ENCODE measurements at places on chromosomes 7 and 10.

GRCh38 chr10:22503315-22504088, 158.2 kb downstream of the SPAG6 start:
- DNase-seq: peak; percentile 60

- DNase-seq: peak; percentile 48
Measured at GRCh38 chr10:3468919-3469638, 296.5 kb upstream of the PITRM1 start.

GRCh38 chr10:34651416-34652195, 163.5 kb downstream of the PARD3 start:
- no peak for DNase-seq

DNA sequence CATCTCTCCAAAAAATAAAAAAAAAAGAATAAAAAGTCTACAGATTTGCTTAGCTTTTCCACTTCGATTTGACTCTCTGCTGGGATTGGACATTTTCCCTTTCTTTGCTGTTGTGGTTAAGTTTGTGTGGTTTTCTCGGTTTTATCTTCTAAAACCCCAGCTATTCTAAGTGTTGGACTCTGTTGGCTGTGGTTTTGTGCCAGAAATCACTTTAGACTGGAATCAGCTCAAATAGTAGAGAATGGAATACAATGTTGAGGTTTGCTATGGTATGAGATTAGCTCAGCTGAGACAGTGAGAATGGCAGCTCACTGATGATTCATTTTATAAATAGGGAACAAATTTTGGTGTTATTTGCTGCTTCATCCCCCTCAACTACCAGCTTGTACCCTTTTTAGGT, 116.0 kb downstream of the BUB3 start:
- DNase-seq: no peak

- no peak for DNase-seq
Measured at GRCh38 chr7:38182450-38182849, 4.4 kb downstream of the STARD3NL start.

DNA sequence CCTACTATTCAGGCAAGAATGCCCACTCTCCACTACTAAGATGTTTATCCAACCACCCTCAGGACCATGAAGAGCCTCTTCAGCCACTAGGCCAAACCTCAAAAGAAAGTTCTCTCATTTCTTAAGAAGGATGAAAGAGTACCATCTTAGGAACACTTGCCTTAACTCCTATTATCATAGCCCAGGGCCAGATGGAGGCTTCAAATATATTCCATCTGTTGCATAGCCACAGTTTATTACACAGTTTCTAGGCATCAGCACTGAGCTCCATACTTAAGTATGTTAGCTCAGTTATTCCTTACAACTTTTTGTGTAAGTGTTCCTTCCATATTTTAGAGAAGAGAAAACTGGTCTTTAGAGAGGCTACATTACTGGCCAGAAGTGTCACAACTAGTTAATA, 37.4 kb upstream of the YAE1 start:
- DNase-seq: no peak

DNA sequence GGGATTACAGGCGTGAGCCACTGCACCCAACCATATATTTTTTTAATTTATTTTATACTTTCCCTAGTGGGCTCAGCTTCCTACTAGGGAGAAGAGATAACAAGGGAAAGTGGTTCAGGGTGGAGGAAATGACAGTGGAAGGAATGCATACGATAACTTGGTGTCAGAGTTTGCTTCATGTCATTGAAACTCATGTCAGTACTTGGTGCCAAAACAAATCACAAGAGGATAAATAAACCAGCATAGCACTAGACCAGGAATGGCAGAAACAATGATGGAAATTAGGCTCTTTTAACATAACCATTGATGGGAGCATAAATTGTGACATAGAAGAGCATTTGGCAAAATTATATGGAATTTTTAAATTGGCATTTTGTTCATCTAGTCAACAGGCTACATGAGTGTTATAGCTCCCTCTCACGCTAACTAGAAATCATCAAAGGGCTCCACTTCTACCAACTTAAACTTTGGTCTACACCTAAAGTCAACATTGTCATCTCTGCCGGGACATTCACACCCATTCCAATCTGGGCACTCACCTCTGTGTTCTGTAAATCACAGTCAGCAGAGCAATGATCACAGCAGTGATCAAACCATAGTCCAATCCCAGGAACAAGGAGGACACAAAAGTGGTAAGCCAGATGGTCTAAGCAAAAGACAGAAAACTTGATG, 41.2 kb downstream of the PSMC2 start:
- DNase-seq: no peak

- no peak for DNase-seq
Measured at GRCh38 chr10:62467527-62467926, 93.4 kb downstream of the ZNF365 start.

DNA sequence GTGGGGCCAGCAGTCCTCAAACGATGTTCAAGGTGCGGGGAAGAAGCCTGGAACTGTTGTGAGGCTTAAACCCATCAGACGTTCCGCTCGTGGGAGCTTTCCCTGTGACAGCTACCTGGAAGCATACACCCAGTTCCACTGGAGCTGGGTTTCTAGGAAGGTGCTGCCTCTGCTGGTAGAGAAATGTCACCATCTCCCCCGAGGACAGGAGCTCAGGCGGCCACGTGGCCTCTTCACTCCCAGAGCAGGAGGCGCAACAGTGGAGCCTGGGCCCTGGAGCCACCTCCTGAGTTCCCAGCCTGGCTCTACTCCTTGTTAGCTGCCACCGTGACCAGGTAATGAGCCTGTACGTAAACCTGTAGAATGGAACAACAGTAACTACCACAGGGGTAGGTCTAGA, 156.1 kb downstream of the ADARB2 start:
- DNase-seq: no peak

GRCh38 chr7:72101444-72101843, 310.7 kb downstream of the CALN1 start:
- DNase-seq: no peak

- no peak for DNase-seq
Measured at GRCh38 chr7:105672801-105673200, 91.5 kb upstream of the EFCAB10 start.

DNA sequence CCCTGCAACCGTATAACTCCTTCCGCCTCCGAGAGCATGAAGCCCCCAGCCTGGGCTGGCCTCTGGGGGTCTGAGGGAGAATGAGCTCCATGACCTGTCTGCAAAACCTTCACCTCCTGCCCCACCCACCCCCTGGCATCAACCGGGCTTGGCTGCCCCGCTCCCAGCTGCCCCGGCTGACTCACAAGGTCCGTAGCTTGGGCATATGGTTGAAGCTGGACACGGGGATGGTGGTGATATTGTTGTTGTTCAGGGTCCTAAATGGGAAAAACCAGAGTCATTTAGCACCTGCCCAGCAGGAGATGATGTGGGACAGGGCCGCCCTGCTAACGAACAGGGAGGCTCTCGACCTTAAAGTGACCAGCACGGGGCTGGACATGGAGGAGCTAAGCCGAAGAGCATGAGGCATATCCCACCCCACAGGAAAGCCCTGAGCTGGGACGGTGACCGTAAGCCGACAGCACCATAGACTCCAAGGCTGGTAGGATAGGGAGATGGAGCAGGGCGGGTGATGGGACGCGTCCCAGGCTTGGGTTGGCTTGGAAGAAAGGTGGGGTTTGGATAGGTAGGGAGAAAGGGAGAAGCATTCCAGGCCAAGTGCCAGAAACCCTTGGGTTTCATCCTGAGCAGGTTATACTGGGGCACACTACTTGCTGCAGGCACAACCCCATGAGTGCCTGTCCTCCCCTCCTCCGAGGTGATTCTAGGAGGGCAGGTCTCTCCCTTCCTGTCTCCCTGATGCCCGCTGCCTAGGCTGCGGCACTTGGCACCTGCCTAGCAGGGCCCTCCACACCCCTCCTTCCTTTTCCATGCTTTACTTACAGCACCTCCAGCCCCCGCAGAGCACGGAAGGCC, 121.5 kb downstream of the SLIT1 start:
- DNase-seq: no peak
